ENCODE measurements at places on chromosomes 12 and 14.
A peak's percentile ranks its signal among the peaks of the same experiment; 100 is the strongest.

DNA sequence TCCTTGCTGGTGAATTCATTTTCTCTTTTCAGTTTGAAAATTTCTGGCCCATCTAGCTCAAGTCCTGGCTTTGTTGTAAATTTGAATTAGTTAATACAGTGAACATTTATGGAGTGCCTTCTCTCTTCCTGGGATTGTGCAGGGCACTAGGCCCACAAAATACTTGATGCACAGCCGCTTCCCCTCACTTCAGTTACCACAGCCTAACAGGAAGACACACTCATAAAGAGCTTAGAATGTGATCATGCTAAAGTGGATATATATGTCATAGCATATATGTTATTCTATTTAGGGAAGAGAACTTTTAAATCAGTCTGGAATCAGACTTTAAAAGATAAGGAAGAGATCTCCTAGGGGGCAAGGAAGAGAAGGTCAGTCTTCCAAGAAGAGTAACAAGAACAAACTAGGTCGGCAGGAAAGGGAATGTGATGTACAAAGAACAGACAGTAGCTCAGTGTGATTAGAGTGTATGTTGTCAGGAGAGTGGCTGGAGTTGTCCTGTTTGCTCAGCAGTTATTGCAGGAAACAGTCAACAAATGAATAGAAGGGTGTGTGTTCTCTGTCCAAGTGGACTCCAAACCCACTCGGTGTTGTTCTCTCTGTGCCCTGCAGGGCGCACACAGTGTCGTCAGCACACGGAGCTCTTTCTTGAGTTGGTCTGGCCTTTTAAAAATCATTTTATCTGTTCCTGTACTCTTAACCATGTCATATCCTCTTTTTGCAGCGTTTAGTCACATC is 74.4 kb downstream of the DAAM1 start:
- H3K4me3 ChIP-seq: no peak overlapping the region
- no peaks in the 10 kb centered on the region for H3K4me1 ChIP-seq
- H3K27ac ChIP-seq: no peak overlapping the region
- no peak for DNase-seq
- peaks cover 12% of the 10 kb centered on the region for H3K36me3 ChIP-seq
- H3K27me3 ChIP-seq: no peaks in the 10 kb centered on the region

DNA sequence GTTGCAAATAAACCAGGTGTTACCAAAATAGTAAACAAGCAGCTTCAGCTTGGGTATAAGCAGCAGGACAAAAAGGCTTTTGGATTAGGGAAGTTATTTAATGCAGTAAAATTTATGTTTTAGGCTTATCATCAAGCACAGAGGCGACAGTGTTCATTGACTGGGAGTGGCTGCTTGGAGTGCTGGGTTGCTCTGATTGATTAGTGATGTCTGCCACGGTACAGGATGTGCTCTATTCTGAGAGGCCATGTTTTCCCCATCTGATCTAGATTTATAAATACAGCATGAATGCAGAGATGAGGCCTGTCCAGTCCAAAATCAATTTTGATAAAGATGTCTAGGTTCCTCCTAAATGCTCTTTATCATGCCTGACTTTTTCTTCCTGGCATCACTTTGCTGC is 83.5 kb downstream of the MAP1LC3B2 start:
- H3K27ac ChIP-seq: no peak overlapping the region
- H3K27me3 ChIP-seq: no peaks in the 10 kb centered on the region
- DNase-seq: no peak
- no peaks in the 10 kb centered on the region for H3K4me1 ChIP-seq
- no peak overlapping the region for H3K4me3 ChIP-seq
- H3K36me3 ChIP-seq: no peaks in the 10 kb centered on the region

- no peak overlapping the region for H3K27ac ChIP-seq
- DNase-seq: no peak
- peaks cover 16% of the 10 kb centered on the region for H3K4me1 ChIP-seq
- no peaks in the 10 kb centered on the region for H3K27me3 ChIP-seq
- H3K4me3 ChIP-seq: no peak overlapping the region
These were observed 154.1 kb upstream of the FKBP4 start for GRCh38 chr12:2640709-2641108.

GRCh38 chr12:90622431-90622830 is 332.5 kb downstream of the CCER1 start:
- DNase-seq: no peak
- H3K36me3 ChIP-seq: no peaks in the 10 kb centered on the region
- H3K27ac ChIP-seq: no peak overlapping the region
- H3K4me3 ChIP-seq: no peak overlapping the region
- no peaks in the 10 kb centered on the region for H3K4me1 ChIP-seq

DNA sequence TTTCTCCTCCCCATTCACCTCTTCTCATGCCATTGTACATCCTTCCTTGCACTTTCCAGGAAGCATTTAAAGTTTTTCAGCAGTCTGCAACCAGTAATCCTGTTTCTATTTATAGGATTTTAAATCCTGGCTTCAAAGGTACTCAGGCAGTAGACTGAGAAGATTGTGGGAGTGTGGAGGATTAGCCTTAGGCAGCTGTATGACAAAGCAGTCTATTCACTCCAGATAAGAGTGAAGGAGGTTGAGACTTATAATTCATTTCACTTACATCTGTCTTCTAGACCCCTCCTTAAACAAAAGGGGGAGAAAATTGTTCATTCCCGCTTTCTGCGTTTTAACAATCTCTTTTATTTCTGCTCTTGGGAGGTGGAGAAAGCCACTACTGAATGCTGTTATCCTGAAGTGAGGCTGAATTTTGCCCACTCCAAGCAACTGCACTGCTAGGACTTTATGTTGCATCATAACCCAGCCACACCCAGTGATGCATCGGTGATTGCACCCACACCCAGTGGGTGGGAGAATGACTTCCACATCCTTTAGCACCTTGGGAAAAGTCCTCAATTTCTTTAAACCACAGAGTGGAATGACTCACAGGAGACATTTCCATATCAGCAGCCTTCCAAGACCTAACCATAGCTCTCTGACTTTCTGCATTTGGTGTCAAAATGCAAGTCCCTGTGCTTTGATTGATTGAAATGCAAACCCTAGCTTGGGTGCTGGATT is 382.5 kb upstream of the ATP2B1 start:
- no peaks in the 10 kb centered on the region for H3K4me1 ChIP-seq
- H3K27ac ChIP-seq: no peak overlapping the region
- H3K36me3 ChIP-seq: no peaks in the 10 kb centered on the region

DNA sequence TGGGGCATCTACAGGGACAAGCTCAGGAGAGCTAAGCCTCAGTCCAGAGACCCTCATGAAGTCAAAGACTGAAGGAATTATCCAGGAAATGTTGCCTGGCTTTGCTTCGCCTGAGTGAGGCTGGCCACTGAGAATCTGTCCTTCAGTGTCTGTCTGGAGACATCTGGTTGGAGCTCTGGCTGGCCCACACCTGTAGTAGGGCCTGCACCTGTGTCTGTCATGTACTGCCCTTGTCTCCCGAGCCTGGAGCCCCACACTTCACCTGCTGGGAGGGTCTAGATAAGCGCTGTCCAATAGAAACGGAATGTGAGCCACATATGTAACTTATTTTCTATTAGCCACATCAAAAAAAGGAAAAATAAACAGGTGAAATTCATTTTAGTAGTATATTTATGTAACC is 9.9 kb upstream of the HDAC7 start:
- no peak overlapping the region for H3K4me3 ChIP-seq
- H3K27ac ChIP-seq: peak overlapping the region; percentile 22
- H3K4me1 ChIP-seq: peaks cover 82% of the 10 kb centered on the region

- DNase-seq: no peak
- no peak overlapping the region for H3K27ac ChIP-seq
- H3K4me3 ChIP-seq: no peak overlapping the region
- H3K27me3 ChIP-seq: no peaks in the 10 kb centered on the region
These were observed 215.7 kb downstream of the CPNE8 start for GRCh38 chr12:38689704-38690103.

DNA sequence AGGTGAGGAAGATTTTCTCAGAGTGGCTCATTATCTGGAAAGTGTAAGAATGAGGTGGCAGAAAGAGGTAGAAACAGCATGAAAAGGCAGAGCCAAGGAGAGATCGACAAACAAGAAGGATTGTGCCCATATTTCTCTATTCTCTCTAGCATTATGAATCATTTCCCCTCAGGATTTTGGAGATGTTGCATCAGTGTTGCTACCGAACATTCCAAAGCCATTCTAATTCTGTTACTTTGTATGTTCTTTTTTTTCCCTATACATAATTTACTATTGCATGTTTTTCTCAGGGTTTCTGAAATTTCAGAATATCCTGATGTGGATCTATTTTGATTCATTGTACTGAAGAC is 61.4 kb downstream of the KICS2 start:
- H3K27ac ChIP-seq: no peak overlapping the region
- H3K4me3 ChIP-seq: no peak overlapping the region
- H3K4me1 ChIP-seq: no peaks in the 10 kb centered on the region

GRCh38 chr12:81800298-81801148 is 41.4 kb upstream of the PPFIA2 start:
- no peaks in the 10 kb centered on the region for H3K36me3 ChIP-seq
- H3K27ac ChIP-seq: no peak overlapping the region
- no peaks in the 10 kb centered on the region for H3K27me3 ChIP-seq
- H3K4me3 ChIP-seq: no peak overlapping the region
